GM12865 (cell line): ENCODE measurements at places on chromosomes 12 and 14.

- no peak for DNase-seq
Observed at GRCh38 chr12:110627500-110628195, 13.7 kb downstream of the TCTN1 start.

GRCh38 chr12:54385251-54385914 is 850 bp upstream of the ZNF385A start:
- peak; percentile 47 for DNase-seq

DNA sequence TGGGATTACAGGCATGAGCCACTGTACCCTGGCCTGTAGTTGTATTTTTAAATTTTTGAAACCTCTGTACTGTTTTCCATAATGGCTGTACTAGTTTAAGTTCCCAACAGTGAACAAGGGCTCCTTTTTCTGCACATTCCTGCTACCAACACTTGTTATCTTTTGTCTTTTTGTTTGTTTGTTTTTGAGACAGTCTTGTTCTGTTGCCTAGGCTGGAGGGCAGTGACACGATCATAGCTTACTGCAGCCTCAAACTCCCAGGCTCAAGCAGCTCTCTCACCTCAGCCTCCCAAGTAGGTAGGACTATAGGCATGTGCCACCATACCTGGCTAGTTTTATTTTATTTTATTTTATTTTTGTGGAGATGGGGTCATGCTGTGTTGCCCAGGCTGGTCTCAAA is 23.0 kb downstream of the BRMS1L start:
- DNase-seq = no peak

GRCh38 chr14:53193193-53193592 is 40.1 kb upstream of the DDHD1 start:
- DNase-seq = no peak
